ENCODE measurements at places on chromosomes 1 and 21.

GRCh38 chr1:202126426-202126825, 3.7 kb downstream of the GPR37L1 start:
- no peak for DNase-seq

GRCh38 chr21:22791986-22792560, 1793.9 kb downstream of the NCAM2 start:
- DNase-seq, result peak; percentile 65

DNA sequence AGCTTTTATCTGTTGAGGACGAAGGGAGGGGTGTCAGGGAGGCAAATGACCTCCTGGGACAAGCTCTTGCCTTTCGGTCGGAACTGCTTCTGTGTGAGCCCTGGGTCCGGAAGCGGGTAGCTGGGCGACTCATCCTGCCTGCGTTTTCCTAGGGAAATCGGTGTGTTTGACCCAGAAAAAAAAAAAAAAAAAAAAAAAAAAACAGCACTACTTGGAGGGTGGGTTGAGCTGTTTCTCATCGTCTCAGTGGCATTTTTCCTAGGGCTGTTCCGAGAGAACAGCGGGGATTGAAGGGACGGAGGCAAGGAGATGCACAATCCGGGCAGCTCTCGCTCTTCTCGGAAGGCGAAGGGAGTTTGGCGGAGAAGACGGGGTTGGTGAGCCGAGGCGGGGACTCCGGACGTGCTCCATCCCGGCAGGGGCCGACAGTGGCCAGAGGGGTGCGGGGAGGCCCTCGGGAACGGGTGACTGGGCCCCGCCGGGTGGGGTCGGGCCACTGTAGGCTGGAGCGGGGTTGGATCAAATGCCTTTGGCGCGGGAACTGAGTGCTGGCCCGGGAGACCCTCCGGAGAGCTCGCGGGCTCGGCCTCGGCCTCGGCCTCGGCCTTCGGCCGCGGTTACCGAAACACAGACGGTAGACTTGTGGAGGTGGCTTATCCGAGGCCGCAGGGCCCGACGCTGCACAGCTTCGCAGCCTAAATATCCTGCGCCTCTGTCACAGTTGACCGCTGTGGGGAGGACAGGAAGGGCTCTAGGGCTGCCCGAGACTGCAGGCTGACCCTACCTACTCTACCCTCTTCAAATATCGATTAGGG, 2.4 kb upstream of the BARHL2 start:
- no peak for DNase-seq

GRCh38 chr1:214364786-214365295, 83.9 kb downstream of the SMYD2 start:
- no peak for DNase-seq

GRCh38 chr1:90534116-90534515, 183.0 kb downstream of the BARHL2 start:
- DNase-seq, result no peak

DNA sequence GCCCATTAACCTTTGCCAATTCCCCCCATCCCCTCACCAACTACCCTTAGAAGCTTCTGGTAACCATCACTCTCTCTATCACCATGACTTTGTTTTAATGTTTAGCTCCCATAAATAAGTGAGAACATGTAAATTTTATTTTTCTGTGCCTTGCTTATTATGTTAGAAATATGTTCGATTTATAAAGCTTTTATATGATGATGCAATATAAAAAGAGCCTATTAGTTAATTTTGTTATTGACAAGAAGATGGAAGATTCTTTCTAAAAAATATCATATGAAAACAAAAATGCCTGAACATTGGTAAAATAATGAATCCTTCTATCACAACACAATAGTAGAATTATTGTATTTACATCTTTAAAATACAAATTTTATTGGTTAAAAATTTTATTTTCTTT, 836.1 kb upstream of the TMPRSS15 start:
- no peak for DNase-seq

DNA sequence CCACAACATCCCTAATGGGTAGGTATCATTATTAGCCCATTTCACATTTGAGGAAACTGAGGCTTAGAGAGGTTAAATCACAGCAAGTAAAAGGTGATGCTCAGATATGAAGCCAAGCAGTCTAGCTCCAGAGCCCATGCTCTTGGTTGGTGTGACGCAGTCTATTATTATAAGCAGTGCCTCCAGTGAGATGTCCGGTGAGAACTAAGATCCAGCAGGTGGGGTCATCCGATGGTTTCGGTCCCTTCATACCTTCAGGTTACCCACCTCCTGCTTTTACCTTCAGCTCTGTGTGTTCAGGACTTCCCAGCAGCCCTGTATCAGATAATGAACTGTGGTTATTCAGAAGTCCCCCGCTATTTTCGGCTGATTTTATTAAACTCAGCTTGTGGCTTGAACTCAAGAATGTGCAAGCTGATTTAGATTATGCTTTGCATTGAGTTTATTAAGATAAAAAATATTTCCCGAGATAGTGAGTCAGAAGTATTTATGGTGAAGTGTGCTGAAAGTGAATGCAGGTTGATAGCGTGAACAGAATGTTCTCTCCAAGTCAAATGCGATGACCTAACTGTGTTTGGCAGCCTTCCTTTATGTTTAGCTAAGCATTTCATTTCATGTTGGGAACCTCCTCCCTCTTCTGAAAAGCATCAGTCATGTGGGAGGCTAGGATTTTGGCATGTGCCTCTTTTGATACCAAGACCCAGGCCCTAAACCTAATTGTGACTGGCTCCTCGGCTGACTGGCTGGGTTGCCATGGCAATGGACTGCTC, 160.9 kb upstream of the UBE2U start:
- peak; percentile 21 for DNase-seq

DNA sequence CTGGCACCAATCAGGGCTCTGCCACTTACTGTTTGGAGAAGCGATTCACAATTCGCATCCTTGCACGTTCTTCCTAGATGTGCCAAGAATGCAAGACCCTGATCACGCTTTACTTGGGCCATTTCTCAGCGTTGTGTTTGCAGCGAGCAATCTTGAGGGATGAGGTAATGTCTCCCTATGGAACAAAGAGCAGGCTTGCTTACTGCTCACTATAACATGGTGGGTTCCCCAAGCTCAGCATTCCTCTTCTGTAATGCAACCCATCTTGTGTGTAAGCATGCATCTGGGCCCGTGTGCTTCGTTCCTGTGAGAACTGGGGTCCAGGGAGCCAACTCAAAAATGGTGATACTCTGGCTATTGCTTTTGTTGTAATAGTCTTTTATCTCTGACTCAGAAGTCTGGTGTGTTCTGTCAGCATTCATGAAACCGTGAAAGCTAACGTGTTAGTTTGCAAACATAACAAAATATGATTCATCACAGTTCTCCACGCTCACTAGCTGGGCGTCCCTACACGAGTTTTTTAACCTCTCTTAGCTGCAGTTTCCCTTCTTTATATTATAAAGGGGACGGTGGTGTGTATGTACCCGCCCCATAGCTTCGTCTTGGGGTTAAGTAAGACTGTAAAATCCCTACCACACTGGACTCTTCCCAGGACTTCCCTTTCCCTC, 33.3 kb downstream of the DNTTIP2 start:
- DNase-seq, result peak; percentile 44

DNA sequence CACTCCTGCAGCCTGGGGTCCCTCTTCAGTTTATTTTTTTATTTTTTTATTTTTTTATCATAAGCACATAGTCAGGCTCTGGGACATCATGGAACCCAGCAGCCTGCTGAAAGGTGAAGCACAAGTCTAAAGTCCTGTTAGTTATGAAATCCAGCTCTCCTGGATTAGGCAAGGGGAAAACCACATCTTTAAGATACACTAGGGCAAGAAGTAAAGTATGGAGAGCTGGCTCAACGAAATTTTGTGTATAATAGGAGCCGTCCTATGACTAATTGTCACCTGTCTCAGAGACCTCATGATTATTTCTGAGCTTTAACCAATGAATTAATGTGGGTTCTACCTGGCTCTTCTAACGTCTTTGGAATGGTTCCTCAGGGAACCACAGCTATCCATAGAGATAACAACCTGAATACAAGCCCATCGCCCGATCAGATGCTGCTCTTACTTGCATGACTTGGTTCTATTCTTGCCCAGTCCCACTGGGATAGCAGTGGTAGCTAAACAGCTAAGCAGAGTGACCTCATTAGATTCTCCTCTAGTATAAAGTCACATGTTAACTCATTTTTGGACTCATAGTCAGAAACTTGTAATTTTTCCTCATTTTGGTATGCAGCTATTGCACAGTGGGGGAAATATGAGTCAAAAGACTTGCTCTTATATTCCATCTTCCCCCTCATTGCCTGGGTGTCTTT, 122.7 kb downstream of the LMO4 start:
- DNase-seq, result no peak

DNA sequence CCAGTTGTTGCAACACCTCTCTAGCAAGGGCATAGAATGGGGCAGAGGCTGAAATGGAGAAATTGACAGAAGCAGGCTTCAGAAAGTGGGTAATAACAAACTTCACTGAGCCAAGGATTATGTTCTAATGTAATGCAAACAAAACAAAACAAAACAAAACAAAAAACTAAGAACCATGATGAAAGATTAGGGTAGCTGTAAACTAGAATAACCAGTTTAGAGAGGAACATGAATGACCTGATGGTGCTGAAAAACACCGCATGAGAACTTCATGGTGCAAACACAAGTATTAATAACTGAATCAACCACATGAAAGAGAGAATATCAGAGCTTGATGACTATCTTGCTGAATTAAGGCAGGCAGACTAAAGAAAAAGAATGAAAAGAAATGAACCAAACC, 1707.7 kb downstream of the BRINP3 start:
- no peak for DNase-seq

DNA sequence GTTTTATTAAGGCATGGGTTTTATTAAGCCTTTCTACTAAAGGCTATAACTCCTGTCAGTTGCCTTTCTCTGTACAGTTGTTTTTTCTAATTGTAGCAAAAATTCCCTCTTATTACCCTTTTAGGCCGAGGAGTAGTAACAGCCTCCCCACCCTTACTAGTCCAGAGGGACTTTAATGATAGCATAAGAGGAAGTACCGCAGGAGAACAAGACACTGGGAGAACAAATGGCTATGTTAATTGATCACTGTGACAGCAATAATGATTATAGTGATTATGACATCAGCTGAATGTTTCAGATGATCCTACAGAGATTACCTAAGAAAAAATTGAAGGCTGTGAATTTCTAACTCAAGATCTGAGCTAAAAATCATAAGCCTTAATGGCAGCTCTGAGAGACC, 383.0 kb upstream of the PTBP2 start:
- no peak for DNase-seq

GRCh38 chr1:15950763-15951295, 25.1 kb downstream of the ZBTB17 start:
- no peak for DNase-seq

GRCh38 chr21:20735257-20735656, 263.0 kb upstream of the NCAM2 start:
- DNase-seq, result no peak

DNA sequence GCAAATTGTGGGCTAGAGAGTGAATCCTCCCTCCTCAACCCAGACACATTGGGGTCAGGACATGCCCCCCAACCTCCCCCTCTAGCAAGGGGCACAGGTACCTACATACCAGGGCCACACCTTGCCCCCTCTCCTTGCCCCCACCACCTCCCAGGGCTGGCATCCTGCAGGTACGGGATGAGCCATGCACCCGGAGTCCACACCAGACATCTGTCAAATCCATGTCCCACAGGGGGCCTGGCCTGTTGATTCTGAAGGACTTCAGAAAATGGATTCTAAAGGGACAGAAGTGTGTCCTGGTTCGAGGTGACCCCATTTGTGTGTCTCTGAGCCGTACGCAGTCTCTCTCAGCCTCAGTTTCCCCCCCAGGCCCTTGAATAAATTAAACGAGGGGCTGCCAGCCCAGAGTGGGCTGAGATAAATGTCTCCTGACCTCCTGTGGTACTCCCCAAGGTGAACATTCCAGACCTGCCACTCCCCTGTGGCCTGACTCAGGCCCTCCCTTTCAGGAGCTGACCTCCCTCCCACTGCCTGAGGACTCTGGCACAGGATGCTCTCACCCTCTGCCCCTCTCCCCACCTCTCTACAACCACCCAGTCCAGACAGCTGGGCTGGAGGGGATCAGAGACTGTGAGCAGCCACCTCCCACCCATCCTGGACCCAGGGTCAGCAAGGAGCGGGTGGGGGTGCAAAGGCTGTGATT, 94.5 kb downstream of the EPHB2 start:
- DNase-seq, result no peak

DNA sequence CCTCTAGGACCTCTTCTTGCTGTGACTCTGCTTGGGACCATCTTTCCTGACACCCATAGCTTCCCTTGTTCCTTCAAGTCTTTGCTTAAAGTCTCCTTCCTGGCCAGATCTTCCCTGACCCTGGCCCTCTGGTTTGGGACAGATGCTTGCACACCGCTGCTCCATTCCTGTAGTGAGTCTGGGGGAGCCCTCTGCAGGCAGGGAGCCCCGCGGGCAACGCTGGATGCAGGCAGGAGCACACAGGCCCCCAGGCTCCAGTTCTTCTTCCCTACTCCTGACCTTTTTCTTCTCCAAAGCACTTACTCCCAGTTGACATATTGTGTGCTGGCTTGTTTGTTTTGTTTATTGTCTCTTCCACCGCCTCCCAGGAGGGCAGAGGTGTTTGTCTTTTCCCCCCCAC, 413.4 kb downstream of the CAMTA1 start:
- no peak for DNase-seq

DNA sequence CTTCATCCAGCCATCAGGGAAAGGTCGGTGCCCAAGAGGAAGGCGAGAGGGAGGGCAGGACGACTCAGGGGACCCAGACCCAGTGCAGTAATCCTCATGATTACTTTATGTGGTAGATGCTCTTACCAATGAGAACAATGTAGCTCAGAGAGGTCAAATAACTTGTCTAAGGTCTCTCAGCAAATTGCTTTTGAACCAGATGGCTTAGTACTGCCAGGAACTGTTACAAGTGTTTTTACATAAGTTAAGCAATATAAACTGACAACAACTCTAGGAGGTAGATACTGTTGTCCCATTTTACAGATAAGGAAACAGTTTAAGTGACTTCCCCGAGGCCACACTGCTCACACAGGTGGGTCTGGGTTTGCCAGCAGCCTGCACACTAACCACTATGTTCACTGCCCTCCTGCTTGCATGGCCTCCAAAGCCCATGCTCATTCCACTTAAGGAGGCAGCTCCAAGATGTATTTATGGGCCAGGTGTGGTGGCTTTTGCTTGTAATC, 111.7 kb downstream of the LACTBL1 start:
- DNase-seq, result no peak

DNA sequence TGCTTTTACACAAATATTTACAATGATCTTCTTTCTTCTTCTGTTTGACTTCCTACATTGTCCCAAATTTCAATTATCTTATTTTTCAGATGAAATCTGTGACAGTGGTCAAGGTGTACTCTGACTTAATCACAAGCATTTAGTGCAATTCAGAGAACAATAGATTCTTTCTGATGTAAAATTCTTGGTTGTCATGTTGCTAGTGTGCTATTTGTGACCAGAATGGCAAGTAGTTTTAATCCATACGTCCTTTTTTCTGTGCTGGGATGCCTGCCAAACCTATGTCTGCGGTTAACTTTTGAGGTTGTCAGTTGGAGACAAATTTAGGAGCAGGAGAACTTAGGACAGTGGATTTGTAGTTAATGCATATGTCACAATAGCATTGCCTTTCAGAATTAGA, 31.0 kb downstream of the NCAM2 start:
- no peak for DNase-seq
